ENCODE measurements at places on chromosomes 16 and 17. TPM values are rescaled to one million over a fixed set of nuclear protein-coding genes. Genes with fewer than 3 reads are reported as not detected.

DNA sequence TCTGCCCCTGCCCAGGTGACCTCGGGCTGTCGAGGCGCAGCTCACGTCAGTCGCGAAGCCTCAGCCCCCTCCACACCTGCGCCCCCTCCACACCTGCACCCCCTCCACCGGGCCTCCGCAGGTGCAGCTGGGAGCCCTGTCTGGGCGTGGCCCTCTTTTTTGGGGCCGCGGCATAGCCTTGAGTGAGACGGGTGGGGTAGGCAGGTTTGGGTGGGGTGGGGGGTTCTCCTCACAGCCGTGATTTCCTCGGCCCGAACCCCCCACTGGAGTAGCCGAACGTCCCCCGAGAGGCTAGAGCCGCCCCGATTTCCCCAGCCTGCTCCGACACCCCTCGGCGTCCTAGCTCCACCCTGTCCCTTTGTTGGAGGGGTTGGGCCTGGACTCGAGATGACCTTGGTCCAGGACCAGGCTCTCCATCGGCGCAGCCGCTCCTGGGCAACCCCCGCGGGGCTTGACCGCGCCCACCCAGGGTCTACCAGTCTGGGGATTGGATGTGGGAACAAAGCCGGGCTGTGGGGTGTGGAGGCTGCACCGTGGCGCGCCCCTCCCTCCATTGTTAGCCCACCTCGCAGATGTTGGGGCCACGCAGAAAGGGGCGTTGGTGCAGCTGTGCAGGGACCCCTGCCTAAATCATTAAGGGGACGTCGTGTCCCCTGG, 626 bp downstream of the TUBB3 start:
- DNase-seq = no peak

Gene NGFR
- not detected for total RNA-seq

DNA sequence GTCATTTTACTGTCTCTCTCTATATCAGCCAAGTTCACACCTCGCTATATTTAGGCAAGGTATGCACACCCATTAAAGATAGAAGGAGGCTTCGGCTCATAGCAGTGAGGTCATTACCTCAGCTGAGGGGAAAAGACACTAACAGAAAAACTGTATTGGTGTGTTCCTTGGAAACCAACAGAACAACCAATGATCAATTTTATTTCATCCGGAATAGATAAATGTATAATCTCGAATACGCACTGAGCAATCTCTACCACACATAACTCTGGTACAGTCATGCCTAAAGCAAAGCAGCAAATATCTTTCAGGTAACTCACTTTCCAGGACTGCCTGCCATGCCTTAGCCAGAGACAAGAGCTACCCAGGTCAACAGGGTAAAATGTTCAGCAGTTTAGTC, 109.9 kb upstream of the CORO6 start:
- DNase-seq = peak; percentile 58

DNA sequence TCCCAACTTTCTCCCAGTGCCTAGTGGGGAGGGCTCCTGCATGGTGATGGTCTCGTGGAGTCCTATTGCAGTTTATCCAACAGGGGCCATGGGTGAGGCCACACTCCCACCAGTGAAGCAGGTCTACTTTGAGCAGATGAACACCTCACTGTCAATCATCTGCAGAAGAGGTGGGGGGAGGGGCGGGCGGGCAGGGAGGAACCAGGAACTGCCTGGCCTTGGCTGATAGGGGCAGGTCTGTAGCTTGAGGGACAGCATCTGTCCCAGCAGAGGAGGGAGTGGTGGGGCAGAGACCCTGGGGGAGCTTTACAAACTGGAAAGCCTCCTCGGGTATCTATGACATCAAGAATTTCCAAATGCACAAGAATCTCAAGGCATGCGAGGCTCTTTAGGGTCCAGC, 58.7 kb upstream of the ZNF423 start:
- no peak for DNase-seq

- no peak for DNase-seq
These were observed 29.8 kb downstream of the CTU2 start for GRCh38 chr16:88736088-88736487.

Gene BAHCC1
- total RNA-seq = 9.9 TPM

DNA sequence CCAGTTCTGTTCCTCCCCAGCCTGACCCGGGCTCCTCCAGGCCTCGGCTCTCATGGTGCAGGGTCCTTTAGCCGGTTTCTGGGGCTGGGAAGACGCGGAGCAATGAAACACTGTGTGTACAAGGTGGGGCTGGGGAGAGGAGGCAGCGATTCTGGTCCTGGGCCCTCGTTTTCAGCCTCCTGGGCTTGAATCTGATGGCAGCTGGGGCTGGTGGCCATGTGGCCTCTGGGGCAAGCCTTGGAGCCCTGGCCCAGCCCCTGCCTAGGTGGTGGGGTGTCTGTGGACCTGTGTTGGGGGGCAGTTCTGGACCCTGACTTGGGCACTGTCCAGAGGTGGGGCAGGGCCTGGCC, 4.1 kb downstream of the FOXJ1 start:
- DNase-seq = no peak

- peak; percentile 81 for DNase-seq
These were observed 6.7 kb upstream of the ALDH3A2 start for GRCh38 chr17:19641687-19642372.

Gene CCDC47
- total RNA-seq = 163 TPM

Gene HNF1B
- 1.3 TPM for total RNA-seq

GRCh38 chr17:63503341-63503705, 19.8 kb upstream of the KCNH6 start:
- DNase-seq = peak; percentile 54

DNA sequence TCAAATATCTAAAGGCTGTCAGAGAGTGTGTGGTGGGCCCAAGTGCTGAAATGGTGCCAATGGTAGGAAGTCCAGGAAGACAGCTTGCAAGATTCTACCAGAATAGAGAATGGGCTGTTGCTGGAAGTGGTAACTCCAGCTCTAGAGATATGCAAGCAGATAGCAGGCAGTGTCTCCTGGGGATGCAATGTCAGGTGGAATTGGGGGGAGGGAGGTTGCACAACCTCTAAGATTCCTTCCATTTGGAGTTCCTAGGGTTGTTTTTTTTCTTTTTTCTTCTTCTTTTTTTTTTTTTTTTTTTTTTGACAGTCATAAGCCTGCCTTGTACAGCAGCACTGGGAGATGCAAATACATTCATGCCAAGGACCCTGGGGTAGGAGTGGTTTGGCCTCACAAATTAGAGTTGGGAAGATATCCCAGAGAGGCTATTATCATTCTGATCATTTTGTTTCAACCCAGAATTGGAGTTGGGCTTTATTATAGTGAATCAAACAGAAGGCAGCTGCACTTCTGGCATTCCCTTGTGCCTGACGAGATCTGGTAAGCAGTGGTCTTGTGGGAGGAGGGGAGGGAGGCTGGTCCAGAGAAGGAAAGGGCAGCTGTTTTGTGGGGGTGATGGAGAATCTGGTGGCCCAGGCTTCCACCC, 51.1 kb downstream of the SLC6A2 start:
- no peak for DNase-seq
